AG08395 (cell line): ENCODE measurements at places on chromosomes 5 and 9.
A peak's percentile ranks its signal among the peaks of the same experiment; 100 is the strongest.

GRCh38 chr5:75510417-75510835, 1.0 kb downstream of the CERT1 start:
- DNase-seq = peak; percentile 20

DNA sequence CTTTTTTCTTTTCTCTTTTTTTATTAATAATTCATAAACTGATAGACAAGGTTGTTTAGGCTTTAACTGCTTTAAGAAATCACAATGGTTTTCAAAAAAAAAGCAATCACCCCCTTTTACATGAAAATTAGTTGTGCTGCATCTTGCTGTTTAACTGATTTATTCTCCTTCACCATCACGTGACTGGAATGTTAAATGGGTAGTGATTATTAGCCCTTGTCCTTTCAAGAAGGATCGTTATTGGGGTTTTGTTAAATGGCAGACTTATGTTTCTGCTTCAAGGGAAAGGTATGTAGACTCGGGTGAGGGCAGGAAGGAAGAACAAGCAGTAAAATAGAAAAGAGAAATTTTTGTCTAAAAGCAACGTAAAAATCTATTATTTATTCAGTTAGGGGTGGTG, 175.6 kb upstream of the TLE4 start:
- no peak for DNase-seq

DNA sequence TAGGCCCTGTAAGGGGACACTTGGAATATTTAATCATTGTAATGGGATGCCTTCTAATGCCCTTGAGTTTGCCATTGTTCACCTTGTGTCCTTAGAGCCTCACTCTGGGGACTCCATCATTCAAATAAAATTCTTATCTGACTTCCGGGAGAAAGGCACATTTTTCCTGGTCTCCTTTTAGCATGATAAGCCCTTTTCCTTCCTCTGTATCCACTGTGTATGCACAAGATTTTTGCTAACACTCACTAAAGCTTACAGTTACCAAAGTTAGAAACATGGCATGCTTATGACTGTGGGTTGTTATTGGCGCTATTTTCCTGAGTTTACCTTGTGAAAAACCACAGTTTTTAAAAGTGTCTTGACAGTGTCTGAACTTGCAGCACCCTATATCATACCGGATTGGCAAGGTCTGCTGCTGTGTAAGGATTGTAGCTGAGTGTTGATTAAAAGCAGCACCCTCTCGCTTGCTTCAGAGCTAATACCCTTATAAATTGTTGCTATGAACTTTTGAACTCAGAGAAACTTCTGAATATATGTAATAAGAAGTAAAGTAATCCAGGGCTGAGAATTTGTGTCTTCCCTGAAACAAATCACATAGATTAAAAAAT, 46.4 kb downstream of the SNCAIP start:
- DNase-seq = no peak

GRCh38 chr5:143837306-143837848, 25.4 kb downstream of the HMHB1 start:
- peak; percentile 70 for DNase-seq

- DNase-seq = no peak
These were observed 265.2 kb upstream of the RASA1 start for GRCh38 chr5:87002485-87002884.

GRCh38 chr5:119411361-119412278, 40.7 kb upstream of the HSD17B4 start:
- DNase-seq = peak; percentile 69

GRCh38 chr9:33232815-33233214, 7.2 kb upstream of the SPINK4 start:
- DNase-seq = no peak
